ENCODE measurements at places on chromosomes 7 and 10. TPM values are rescaled to one million over a fixed set of nuclear protein-coding genes. Genes with fewer than 3 reads are reported as not detected.

- no peak for DNase-seq
Measured at GRCh38 chr7:40808378-40808942, 673.7 kb downstream of the SUGCT start.

Gene AQP1
- total RNA-seq: 323 TPM

GRCh38 chr7:111138193-111138569, 47.3 kb downstream of the LRRN3 start:
- peak; percentile 50 for DNase-seq

GRCh38 chr7:44223362-44224079, 22.7 kb downstream of the YKT6 start:
- no peak for DNase-seq

DNA sequence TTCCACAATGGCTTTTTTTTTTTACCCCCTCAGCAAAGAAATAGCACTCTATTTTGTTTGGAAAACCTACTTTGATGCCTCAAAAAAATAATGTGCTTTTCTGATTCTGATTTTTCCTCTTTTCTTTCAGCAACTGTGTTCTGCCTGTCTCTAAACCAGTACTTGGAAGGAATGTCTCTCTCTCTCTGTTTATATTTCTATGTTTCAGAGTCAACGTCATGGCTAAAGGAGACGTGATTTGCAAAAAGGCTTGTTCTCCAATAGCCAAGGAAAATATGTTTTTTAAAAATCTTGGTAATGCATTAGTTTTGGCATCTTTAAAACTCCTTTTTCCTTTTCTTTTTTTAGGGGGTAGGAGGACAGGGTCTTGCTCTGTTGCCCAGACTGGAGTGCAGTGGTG, 56.0 kb upstream of the SDK1 start:
- DNase-seq: no peak

- no peak for DNase-seq
Measured at GRCh38 chr10:128543151-128543550, 416.9 kb upstream of the MKI67 start.

Gene AGMO
- 0.32 TPM for total RNA-seq

GRCh38 chr7:70616211-70616610, 515.7 kb upstream of the GALNT17 start:
- no peak for DNase-seq

GRCh38 chr7:114047889-114048288, 129.1 kb upstream of the PPP1R3A start:
- DNase-seq: no peak

DNA sequence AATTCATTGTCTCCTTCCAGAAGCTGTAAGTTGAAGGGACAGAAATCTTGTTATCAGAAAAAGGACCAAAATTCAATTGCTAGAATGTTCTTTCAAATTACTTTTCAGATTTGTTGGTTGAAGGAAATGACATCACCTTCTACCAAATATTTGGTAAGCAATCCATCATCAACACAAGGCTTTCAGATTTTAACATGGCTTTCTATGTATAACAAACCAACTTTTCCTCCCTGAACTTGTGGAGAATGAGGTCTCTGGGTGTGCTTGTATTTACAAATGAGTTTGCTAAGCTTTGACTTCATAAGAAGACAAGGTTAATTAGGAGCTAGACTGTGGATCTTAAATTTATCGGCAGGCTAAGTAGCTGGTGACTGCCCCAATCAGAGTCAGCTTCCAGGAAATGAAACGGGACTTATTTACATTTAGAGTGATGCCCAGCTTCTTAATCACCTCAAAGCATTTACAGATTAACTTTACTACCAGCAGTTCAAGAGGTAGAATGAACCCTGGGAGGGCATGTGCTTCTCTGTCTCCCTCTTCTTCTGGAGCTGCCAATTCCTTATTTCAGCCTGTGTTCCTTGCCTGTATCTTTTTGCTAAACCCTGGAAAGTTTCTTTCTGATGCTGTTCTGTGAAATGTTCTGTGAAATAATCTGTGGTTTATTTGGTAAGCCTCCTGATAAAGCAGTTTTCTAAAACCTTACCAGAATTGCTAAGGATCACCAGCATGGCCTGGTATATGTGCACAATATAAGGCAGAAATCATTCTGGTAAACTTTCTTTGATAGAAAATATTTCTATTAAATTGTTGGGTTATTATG, 248.8 kb upstream of the FZD8 start:
- DNase-seq: no peak

GRCh38 chr7:42071372-42072261, 165.4 kb downstream of the GLI3 start:
- DNase-seq: no peak

- DNase-seq: no peak
Measured at GRCh38 chr10:100349087-100349486, 2.1 kb downstream of the SCD start.

DNA sequence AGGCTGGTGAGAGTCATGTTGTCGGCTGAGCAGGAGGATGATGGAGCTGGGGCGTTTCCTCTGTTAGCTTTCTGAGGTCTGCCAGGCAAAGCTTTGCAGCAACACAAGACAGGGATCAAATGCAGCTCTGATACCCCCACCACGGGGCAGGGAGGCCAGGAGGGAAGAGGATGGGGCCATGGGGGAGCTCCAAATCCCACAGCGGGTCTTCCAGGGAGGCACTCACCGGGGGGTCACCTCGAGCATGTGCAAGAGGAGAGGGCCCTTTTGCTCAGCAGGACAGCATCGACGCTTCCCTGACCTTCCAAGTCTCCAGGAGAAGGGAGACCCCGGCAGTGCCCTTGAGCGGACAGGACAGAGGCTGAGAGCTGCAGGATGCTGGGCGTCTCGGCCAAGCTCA, 127.5 kb downstream of the WDR37 start:
- no peak for DNase-seq

DNA sequence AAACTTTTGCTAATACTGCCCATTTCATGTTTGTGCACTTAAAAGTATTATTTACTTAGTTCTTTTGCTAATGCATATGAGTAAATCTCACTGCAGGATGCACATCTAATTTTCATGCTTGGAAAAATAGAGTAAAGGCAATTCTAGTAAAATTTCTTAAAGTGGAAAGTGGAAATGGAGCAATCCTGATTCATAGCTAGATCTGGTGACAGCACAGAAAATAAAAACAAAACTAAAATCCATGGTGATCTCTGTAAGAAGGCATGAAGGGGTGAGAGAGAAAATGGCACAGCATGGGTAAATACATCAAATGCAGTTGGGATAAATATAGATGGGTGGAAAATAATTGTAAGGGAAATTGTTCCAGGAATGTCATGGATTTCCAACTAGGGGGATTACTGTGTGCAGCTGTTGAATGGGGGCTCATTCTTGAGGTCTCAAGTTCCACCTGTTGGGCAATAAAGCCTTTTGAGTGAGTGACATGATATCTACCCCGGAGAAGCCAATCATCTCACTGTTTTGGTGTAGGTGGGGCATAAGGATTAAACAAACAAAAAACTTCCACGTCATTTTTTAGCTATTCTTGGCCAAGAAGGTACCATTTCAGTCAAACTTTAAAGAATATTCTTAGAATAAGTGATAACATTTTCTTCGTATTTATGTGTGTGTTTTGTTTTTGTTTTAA, 1.7 kb upstream of the MCU start:
- no peak for DNase-seq

DNA sequence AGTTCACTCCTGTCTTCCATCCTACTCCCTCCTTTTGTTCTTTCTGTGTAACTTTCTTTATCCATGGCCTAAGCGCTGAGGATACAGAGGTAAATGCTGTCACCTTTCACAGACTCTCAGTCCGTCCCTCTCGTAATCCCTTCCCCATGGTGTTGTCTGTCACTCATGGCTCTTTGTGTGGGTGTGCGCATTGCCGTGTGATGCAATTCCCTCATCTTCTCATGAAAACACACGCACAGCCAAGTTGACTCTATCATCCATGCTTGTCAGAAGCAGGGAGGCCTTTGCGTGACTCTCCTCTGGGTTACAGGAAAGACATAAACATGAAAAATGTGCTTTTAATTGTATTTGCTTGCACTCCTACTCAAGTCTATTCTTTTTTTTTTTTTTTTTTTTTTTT, 125.6 kb upstream of the C7orf33 start:
- no peak for DNase-seq

Gene TEX36
- not detected for total RNA-seq

Gene NPVF
- not detected for total RNA-seq

DNA sequence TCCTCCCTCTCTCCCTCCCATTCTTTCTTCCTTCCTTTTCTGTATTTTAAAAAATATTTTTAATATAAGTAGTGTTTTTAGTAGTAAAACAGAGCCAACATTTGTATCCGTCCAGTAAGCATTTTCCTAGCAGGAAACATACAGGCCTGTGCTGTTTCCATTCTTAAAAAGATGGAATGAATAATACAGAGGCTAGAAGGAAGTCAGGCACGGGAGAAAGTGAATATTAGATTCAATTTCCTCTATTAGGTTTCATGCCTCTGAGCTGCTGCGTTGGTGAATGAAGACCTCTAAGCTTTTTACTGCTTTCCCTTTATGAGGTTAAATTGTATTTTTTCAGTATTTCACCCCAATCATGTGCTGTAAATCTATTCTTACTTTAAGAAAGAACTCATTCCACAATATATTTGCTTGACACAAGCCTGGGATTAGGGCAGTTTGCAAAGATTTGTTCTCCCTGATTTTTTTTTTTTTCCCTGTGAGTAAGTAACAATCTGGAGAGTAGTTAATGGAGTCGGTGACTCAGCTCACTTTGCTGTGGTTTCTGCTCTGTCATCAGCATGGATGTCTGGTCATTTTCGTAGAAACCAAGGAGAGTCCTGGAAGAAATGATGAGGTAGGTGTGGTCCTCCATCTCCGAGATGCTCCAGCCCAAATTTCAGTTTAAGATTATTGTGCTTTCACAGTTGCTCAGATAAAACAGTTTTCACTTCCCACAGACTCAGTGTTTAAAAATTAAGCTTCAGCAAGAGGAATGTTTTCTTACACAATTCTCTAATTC, 76.1 kb upstream of the PITRM1 start:
- DNase-seq: no peak

Gene CYP2C19
- total RNA-seq: not detected

DNA sequence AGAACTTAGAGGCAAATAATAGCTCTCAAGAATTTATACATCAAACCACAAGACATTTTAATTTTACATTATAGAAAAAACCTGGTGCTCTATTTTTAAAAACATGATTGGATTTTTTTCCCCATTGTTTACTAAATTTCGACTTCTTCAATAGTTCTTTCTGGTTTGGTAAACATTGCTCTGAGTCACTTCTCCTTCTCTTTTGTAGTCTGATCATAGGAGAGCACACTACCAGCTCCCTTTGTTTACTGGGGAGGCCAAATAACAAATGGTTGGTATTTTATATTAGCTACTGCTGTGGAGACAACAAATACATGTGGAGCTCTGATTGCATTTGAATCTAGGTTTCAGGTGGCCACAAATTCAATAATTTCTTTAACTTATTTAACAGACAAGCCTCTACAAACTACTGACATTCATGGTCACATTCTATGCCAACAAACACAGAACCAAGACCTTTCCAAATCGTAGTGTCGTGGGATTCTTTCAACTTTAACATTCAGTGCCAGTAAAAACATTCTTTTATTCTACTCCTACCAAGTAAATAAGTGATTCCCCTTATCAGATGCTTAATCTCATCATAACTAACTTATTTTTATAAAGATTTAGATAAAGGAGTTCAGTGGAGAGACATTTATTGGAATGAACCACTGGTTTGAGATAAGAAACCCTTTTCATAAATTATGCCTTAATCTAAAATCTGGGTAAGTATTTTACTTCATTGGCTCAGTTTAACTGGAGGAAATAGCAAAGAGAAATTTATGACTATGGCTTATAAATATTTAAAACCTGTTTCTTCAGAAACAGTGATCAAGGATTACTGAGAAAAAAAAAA, 17.7 kb upstream of the FXYD4 start:
- no peak for DNase-seq

GRCh38 chr10:127345231-127345965, 149.0 kb upstream of the INSYN2A start:
- DNase-seq: no peak

Gene ABCC2
- total RNA-seq: 0.25 TPM

- DNase-seq: no peak
Measured at GRCh38 chr10:37703114-37703513, 154.3 kb downstream of the ZNF248 start.

- DNase-seq: no peak
Measured at GRCh38 chr10:52951824-52952223, 179.2 kb upstream of the MBL2 start.

Gene GCK
- total RNA-seq: 1.4 TPM

- no peak for DNase-seq
Measured at GRCh38 chr10:132974886-132975830, 32.8 kb upstream of the CFAP46 start.

Gene ST8SIA6
- total RNA-seq: 7.4 TPM

- no peak for DNase-seq
Measured at GRCh38 chr10:106740071-106740470, 424.4 kb downstream of the SORCS1 start.

Gene PLA2G12B
- not detected for total RNA-seq

Gene TMEM120A
- total RNA-seq: 107 TPM

GRCh38 chr10:33126742-33127141, 168.7 kb upstream of the ITGB1 start:
- DNase-seq: no peak

DNA sequence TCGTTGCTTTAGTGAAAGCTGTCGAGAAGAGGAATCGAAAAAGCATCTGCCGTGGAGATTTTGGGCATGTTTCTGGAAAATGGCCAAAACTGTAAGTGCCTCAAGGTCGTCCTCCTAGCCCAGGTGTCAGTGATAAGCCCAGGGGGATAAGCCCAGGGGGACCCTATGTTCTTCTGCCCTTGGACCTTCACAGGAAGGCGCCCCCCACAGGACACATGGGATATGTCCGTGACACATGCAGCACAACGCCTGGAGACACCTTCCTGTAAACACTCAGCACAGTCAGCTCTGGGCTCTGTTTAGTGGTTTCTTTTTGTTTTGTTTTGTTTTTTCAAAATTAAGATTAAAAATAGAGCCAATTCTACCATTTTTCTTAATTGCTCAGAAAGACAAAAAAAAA, 272.7 kb downstream of the KLF6 start:
- DNase-seq: no peak

Gene KCP
- 0.12 TPM for total RNA-seq

DNA sequence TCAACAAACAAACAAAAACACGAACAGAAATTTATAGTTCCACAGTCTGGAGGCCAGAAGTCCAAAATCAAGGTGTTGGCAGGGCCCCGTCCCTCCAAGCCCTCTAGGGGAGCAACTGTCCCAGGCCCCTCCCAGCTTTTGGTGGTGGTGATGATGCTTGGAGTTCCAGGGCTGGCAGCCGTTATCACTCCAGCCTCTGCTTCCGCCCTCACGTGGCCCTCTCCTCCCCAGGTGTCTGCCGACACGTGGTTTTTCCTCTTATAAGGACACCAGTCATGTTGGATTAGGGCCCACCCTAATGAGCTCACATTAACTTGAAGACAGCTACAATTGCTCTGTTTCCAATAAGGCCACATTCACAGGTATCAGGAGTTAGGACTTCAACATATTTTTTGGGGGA, 49.7 kb downstream of the MICALL2 start:
- no peak for DNase-seq

DNA sequence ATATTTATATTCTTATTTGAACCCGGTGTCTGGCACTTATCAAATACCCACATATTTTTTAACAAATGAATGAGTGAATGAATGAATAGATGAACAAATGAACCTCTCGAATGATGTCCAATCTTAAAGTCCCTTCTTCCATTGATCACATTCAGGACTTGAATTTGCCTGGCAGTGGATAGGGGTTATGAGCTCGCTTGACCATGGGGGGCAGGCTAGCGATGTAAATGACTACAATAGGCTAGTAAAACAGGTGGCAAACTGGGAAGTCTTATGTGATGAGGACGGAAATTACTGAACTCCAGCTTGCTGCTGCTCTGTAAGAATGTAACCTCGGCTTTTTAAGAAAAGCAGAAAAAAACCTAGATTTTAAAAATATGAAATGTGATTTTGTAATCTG, 247.7 kb upstream of the DKK1 start:
- DNase-seq: no peak

GRCh38 chr7:144098776-144099175, 10.6 kb upstream of the OR2A2 start:
- DNase-seq: no peak

Data from left ventricle myocardium superior (tissue), 1 donor.